Bone marrow (tissue), 2 donors: ENCODE measurements at places on chromosomes 16 and 17.

DNA sequence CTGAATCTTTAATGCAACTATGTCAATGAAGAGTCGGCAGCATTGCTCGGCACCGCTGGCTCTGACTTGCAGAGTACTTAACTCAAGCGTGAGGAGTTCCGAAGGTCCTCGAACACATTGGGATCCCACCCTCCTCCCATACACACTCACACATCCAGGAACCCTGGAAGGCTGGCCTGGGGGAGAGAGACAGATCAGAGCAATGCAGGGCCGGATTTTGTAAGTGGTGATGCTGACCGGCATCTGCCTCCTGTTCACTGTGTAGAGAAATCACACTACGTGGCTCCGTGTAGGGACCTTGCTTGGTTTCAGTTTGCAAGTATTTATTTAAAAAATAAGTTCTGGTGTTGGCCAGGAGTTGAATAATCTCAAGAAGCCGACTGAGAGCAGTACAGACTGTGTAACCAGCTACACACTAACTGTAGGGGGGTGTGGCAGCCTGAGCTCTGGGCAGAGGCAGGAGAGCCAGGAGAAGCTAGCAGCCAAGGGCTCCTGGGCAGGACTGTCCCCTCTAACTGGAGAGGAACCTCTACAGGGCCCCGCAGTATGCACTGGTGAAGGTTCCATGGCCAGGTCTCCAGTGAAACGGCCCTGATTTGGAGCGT lies 190.2 kb upstream of the TNRC6C start:
- DNase-seq, result no peak

- DNase-seq, result no peak
These were observed 47.8 kb downstream of the ANKRD11 start for GRCh38 chr16:89442588-89442987.

- DNase-seq, result no peak
These were observed 50.8 kb downstream of the RPH3AL start for GRCh38 chr17:301681-302299.

GRCh38 chr17:73940511-73940910 lies 263.0 kb upstream of the RPL38 start:
- no peak for DNase-seq

- DNase-seq, result no peak
These were observed 15.5 kb upstream of the SUPT4H1 start for GRCh38 chr17:58367461-58367860.

- no peak for DNase-seq
These were observed 23.3 kb downstream of the NOS2 start for GRCh38 chr17:27776882-27777624.

DNA sequence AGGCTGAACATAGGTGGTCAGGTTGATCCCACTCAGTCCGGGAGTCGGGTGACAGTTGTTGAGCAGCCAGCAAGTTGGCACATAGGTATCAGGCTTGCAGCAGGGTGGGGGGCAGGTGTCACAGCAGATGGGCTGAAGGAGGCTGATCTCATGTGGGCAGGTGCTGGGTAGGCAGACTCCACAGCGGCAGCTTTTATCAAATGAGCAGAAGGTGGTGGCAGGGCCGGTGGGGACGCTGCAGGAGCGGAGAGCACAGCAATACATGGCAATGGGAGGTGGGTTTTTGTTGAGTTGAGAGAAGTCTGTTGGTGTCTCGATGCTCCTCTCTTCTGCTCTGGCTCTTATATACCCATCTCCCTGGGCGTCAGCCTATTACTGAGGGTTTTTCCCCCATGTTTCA lies at the start of gene KRTAP3-1:
TSS of gene KRTAP3-1 (minus strand) at position 318 of the 400 bp plus-strand sequence. CDS start at position 264, 54 bp downstream.
- no peak for DNase-seq

GRCh38 chr17:74778960-74779359 lies 2.8 kb upstream of the NAT9 start:
- no peak for DNase-seq

- no peak for DNase-seq
These were observed 85.1 kb downstream of the WDR59 start for GRCh38 chr16:74899816-74900215.

GRCh38 chr17:7922269-7922844 lies 6.3 kb upstream of the RNF227 start:
- no peak for DNase-seq

DNA sequence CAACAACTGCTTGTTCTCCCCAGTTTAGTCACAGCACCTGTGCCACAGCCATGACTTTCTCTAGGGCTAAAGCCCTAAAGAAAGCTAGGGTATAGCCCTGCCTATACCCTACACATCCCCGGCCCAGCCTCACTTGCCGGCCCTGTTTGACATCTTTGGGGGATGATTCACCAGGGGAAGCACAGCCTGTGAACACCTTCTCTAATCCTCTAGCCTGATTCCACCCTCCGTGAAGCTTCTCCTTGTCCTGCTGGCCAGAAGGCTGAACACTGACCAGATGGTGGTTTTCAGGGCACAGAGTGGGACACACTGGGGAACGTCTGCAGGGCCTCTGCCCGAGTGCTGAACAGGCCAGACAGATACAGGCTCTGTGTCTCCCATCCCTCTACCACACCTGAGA lies 6.0 kb downstream of the CLEC16A start:
- no peak for DNase-seq

GRCh38 chr17:39605492-39606433 lies 2.0 kb downstream of the NEUROD2 start:
- no peak for DNase-seq

- DNase-seq, result no peak
These were observed 878 bp downstream of the TAOK1 start for GRCh38 chr17:29390851-29391631.

DNA sequence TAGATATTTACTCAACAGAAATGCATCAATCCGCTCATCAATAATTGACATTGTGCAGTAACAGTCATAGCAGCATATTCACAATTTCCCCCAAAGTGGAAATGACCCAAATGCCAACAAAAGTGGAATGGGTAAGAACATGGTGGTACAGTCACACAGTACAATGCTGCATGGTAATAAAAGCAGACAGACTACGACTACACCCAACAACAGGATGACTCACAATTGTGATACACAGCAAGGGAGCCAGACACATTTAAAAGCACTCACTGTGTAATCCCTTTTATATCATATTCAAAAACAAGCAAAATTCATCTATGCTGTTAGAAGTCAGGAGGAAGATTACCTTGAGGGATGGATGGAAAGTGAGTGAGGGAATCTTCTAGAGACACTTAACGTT lies 76.5 kb upstream of the NUDT7 start:
- DNase-seq, result no peak

GRCh38 chr17:20118280-20118679 lies 109.1 kb downstream of the SPECC1 start:
- DNase-seq, result no peak

- DNase-seq, result no peak
These were observed 3.4 kb downstream of the USH1G start for GRCh38 chr17:74919440-74920305.

GRCh38 chr16:30604316-30604947 lies 5.8 kb downstream of the ZNF689 start:
- DNase-seq, result no peak

DNA sequence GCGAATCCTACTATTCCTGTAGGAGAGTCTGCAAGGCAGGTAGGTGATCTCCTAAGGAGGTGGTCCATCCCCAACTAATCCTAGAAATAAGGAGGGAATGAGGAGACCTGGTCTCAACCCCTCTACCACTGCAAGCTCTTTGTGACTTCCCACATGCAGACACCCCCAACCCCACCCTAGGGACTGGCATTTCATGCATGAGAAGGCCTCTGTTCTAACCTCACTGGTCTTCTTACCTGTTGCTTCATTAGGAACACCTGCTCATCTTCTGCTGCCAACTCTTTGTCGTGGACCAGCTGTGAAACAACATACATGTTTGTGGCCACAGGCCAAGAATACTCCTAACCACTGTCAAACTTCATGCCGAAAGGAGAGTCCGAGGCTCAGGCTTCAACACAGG lies 22.6 kb downstream of the DYNC1LI2 start:
- no peak for DNase-seq

GRCh38 chr17:61404913-61405685 lies 5.5 kb downstream of the TBX2 start:
- DNase-seq, result no peak

GRCh38 chr16:81883235-81883634 lies 104.1 kb downstream of the PLCG2 start:
- DNase-seq, result no peak

DNA sequence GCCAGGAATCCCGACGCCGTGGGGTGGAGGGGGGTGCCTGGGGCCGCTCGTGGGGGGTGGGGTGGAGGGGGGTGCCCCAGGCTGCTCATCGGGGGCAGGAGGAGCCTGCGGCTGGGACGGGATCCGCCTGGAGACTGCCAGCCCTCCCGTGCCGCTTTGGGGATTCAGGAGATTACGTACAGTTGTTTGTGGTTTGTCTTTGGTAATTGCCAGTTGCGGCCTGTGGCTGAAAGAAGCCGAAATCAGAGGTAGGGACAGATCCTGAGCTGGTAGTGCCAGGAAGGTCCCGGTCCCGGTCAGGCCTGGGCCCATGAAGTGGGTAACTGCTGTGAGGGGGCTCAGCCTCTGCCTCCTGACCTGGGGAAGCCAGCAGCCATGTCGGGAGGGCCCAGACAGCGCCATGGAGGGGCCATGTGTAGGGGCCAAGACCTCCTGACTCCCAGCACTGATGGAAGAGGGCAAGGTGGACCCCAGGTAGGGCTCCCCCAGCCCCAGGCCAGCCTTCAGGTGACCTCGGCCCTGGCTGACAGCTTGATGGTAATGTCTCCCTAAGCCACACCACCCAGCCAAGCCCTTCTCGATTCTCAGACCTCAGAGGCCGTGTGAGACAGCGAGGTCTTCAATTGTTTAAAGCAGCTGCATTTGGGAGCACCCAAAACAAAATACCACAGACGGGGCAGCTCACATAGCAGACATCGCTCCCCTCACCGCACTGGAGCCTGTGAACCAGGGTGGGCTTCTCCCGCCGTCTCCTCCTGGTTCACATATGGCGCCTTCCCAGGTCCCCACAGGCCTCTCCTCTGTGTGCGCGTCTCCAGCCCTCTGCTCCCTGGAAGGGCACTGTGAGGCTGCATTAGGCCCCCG lies 34.9 kb upstream of the SSTR5 start:
- no peak for DNase-seq

DNA sequence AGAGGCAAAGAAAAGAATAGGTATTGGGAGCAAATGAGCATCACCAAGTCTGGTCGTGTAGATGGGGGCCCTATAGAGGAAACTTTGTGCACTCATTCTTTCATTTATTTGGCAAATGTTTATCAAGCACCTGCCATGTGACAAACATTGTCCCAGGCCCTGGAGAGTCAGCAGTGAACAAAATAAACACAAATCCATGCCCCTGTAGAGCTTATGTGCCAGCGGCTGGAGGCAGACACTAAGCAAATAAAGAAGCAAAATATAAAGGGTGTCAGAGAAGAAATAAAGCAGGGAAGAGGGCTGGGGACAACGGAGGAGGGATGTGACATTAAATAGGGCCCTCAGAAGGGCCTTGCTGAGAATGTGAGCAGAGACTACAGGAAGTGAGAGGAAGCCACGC lies 45.5 kb downstream of the KATNIP start:
- no peak for DNase-seq

GRCh38 chr17:45394913-45395568 lies 37.6 kb downstream of the ARHGAP27 start:
- peak; percentile 17 for DNase-seq

GRCh38 chr16:85504242-85504641 lies 108.9 kb upstream of the GSE1 start:
- no peak for DNase-seq

DNA sequence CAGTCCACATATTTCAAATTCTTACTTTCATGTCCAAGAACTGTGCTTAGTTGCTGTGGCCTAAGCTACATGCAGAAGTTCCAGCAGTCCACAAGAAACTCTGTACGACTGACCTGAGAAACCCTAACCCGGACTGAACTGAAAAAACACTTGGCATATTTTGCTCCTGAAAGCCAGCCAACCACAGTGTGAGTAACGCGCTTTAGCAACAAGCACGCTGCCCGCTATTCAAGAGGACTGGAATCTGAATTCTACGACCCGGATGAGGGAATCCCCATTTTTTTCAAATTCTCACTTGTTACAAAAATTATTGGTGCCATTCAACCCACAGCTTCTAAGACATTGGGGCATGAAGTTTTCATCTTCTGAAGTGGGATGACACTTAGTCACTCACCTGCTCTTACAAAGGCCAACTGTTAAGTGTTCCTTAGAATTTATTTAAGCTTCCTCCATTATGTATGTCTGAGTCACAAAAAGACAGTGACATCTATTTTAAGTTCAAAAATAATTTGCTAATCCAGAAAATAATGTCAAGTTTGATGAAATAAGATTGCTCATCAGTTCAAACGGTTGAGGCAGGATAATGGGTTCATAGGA lies 78.7 kb downstream of the CDYL2 start:
- DNase-seq, result no peak

- no peak for DNase-seq
These were observed 997 bp downstream of the ACADVL start for GRCh38 chr17:7220593-7221277.

DNA sequence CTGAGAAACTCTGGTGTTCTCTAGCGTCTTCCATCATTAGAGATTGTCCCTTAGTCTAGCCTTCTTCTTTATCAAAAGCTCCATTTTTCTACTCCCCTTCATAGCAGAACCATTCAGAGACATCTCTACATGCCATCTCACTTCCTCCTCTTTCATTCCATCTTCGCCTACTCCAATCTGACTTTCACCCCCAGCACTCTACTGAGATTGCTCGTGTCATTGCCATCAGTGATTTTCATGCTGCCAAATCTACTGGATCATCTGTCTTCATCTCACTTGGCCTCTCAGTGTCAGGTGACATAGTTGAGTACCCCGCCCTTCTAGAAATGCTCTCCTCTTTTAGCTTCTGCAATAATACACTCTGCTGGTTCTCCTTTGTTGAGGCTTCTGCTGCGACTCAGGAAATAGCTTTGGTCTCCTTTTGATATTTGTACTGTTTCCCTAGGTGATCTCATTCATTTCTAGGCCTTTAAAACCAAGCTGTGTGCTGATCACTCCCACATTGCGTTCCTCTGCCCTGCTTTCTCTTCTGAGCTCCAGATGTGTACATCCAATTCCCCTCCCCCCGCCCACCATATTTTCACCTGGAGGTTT lies 119.1 kb downstream of the FTO start:
- DNase-seq, result no peak

DNA sequence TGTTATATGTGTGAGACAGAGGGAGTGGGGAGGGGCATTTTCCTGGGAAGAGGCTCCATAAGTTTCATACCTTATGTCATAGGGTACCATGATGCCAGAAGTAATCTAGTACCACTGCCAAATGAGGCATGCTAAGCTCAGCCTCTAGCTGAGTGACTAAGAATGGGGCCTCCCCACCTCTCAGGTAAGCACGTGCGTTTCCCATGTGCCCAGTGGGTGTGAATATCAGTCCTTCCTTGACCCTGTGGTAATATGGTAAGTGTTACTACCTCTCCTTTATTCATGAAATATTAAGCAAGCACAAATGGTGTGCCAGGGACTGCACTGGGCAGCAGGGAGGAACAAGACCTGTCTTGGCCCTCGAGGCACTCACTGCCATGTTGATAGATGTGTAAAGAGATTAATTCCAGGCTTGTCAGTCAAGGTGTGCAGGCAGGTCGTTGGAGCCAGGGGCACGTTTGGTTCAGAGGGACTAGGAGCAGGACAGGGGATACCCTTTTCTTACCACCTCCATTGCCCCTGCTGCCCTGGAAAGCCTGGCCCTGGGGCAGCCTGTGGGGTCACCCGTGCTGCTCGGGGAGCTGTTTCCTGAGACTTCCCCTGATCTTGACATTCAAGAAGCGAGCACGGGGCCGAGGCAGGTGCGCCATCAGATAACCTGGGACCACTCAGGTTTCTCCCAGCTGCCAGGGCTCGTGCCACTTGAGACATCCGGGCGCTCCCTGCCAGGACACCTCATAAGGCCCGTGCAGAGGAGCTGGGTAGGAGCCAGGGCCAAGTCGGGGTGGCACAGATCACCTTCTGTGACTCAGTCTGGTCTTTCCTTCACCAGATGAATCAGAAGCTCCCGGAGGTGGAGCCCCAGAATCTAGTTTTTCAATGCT lies 8.8 kb downstream of the RSAD1 start:
- no peak for DNase-seq
